Adipocyte (in vitro differentiated cells): ENCODE measurements at places on chromosomes 6 and 20.

DNA sequence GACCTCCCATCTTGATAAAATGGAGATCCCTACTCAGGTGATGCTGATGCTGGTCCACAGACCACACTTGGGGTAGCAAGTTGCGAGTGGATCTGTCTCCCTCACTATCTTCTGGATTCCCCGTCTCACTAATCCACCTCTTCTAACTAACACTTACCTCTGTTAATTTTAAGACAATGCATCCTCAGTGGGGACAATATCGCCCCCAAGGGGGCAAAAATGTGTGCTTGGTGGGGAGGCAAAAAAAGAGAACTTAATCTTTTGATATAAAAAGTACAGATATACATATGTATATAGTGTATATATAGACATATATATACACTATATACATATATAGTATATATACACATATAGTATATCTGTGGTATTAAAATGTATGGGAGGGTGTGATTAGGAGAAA lies 4.3 kb downstream of the LRFN2 start:
- no peak for DNase-seq

GRCh38 chr6:156685823-156686222 lies 91.4 kb upstream of the ARID1B start:
- no peak for DNase-seq

DNA sequence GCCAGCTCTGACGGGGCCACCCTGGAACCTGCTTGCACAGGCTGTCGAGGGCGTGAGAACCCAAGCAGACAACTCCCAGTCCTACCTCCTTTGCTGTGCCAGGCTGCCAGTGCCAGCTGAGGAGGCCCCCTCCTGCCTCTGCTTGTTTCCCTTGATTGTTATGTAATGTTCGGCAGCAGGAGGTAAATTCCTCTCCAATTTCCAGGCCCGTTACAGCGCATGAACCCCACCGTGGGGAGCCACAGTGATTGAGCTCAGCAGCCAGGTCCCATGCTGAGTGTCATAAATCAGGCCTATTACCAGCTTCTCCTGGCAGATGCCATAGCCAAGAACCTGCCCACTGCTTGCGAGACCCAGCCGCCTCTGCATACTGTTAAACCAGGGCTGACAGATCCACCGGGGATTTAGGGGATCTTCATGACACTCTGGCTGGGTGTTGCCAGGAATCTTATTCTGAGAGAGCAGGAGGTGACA lies 320.5 kb downstream of the DHX35 start:
- no peak for DNase-seq

GRCh38 chr6:139295901-139296300 lies 4.1 kb upstream of the TXLNB start:
- no peak for DNase-seq

GRCh38 chr20:33490023-33490933 lies at the start of gene CBFA2T2:
Gene CBFA2T2 (plus strand): TSS chr20:33490096. CDS start chr20:33490268, 172 bp downstream.
- DNase-seq = peak; percentile 85

DNA sequence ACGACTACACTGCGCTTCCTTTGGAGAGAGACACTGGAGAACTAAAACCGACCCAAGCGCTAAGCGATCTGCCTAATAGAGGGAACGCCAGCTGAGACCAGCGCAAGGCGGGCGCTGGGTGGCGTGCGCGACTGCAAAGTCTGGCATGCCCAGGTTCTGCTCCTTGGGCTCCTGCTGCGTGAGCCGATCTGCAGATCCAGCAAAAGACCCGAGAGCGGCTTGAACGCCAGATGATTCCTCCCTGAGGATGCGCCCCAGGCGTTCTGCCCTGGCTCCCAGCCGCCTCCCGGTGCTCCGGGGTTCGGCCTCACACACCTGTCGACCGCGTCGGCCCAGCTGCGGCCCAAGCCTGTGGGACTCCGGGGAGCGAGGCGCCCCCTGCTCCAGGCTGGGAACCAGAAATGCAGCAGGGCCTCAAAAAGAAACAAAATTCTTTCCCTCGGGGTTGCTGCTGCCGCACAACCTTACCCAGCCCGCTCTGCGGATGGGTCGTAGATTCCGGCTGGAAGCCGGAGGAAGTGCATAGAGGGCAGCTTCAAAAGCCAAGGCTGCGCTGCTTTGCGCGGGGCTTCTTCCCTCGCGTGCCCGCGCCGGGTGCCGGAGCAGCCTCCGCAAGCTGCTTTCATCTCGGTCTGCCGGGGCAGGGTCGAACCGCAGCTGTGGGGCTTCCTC lies 17.9 kb upstream of the PRDM13 start:
- peak; percentile 69 for DNase-seq

- no peak for DNase-seq
These were observed 185.4 kb upstream of the VGLL2 start for GRCh38 chr6:117079951-117080350.

GRCh38 chr6:136787726-136788068 lies 4.6 kb downstream of the MAP3K5 start:
- no peak for DNase-seq

DNA sequence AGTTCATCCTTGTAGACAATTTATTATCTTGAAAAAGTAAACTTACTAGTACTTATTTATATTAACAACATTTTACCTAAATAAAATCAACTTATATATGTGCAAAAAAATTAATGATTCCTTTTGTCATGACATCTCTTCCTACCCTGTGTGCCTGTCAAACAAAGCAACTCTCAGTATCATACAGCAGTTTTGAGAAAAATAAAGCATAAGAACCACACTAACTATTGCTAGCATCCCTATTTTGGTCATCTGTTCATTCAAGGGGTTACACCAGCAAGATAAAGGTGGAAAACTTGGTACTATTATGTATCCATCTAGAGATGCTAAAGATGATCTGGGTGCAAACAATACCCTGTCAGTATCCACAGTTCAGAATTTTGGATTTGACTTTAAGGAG lies 7.4 kb upstream of the HLA-DRB1 start:
- no peak for DNase-seq

GRCh38 chr6:50816115-50816675 lies 2.5 kb upstream of the TFAP2B start:
- peak; percentile 90 for DNase-seq

- DNase-seq = peak; percentile 78
These were observed 14.1 kb upstream of the TCFL5 start for GRCh38 chr20:62875419-62876361.

DNA sequence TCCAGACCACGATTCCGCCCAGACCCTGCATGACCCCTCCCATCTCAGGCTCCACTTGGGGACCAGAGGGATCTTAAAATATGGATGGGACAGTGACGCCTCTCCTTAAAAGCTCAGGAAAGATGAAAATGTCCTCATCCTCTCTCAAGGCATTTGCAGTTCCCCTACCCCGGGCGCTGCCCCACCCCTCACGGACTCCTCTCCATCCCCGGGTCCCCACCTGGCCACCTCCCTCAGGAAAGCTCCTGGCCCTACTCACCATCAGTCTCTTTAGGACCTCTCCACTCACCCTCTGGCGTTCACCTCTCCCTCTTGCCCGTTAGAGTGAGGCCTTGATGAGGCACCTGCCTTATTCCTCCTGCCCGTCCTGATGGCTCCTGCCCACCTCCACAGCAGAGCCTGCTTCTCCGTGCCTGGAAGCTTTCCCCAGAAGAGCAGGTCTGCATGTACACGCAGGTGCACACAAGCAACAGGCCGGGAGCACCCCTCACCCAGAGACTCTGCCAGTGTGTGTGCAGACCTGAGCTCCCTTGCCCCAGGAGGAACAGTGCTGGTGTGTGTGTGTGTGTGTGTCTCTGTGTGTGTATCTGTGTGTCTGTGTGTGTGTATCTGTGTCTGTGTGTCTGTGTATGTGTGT lies 105.6 kb upstream of the NXT1 start:
- DNase-seq = no peak

DNA sequence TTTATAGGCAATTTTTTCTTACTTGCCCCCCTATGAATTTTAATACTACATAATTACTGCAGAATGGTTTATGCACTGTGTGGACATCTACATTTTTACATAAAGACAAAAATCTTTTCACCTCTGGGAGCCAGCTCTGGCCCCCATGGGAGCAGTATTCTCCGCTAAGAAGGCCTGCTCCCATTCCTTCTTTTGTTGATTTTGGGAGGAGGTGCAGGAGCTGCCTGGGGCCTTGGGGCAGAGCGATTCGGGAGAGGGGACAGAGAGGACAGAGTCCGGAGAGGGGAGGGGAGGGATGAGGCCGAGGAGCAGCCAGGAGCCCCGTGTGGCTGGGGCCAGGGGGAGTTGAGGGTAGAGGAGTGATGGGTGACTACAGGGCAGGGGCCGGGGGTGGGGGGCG lies 452.0 kb downstream of the PREX1 start:
- DNase-seq = no peak

DNA sequence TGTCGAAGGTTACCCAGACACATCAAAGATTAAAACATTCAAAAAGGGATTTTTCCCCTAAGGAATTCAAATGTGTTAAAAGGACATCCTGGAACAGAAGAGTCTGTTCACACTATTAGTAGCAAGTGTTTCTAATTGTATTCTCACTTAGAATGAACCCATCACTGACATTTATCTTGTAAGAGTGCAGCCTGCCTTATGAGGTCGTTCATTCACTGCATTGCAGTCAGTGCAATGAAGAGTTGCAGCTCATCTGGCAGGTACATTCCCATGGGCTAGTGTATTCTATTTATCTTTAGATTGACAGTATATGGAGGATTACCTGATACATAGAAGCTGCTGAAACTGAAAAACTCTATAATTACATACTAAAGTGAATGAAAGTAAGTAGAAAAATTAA lies 36.5 kb downstream of the PHACTR1 start:
- no peak for DNase-seq

GRCh38 chr20:35560105-35560511 lies 18.2 kb downstream of the ERGIC3 start:
- no peak for DNase-seq

DNA sequence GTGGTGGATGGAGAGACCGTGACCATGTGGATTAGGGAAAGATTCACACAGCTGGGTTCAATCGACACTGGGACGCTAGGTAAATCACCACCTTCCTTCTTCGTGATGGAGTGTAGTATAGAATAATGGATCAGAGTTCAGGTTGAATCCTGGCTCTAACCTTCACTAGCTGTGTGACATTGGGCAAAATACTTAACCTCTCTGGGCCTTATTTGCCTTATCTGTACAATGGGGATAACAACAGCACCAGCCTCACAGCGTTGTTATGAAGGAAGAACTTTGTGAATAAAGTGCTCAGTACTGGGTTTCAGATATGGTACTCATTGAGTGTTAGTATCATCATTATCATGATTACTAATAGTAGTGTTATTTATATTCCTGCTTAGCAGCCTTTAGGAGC lies 126.1 kb upstream of the AKAP12 start:
- DNase-seq = no peak

GRCh38 chr6:106844930-106845329 lies 129.6 kb downstream of the CD24 start:
- no peak for DNase-seq

- peak; percentile 30 for DNase-seq
These were observed 77.9 kb upstream of the ID4 start for GRCh38 chr6:19759117-19759880.

DNA sequence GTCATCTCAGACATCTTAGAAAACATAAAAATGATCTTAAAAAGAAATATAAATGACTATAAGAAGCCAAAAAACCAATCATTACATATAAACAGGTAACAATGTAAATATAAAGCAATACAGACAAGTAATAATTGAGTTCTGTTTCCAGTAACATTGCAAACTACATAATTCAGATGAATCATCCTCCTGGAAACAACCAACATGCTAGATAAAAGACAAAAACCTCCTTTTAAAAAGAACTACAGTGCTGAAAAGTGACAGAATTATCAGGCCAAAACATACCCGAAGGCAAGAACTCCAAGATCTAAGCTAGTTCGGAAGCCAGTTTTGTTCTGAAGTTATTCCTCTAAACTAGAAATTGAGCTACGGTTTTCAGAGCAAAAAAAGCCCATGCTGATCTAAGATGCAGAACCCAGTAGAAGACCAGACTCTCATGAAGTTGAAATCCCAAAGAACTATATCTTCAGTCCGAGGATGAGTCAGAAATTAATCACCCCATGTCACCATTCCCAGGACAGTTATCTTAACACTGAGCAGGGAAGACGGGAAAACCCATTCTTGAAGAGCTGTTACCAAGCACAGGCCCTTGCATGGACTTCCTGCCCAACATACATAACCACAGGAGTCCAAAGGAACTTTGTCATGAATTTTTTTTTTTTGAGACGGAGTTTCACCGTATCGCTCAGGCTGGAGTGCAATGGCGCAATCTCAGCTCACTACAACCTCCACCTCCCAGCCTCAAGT lies 9.8 kb downstream of the PGM3 start:
- peak; percentile 60 for DNase-seq

DNA sequence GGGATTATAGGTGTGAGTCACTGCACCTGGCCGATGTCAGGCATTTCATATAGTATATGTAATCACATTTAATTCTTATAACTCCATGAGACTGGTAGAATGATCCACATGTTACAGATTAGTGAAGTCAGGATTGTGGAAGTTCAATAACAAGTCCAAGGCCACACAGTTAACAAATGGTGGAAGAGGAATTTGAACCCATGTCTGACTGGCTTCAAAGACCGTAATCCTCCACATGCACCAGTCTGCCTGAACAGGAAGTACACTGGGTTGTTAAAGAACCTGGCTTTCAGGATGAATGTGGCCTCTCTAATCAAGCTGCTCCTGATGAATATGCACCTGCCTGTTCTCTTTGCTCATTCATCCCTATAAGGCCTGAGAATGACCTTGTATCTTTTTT lies 122.0 kb upstream of the HDAC2 start:
- no peak for DNase-seq

DNA sequence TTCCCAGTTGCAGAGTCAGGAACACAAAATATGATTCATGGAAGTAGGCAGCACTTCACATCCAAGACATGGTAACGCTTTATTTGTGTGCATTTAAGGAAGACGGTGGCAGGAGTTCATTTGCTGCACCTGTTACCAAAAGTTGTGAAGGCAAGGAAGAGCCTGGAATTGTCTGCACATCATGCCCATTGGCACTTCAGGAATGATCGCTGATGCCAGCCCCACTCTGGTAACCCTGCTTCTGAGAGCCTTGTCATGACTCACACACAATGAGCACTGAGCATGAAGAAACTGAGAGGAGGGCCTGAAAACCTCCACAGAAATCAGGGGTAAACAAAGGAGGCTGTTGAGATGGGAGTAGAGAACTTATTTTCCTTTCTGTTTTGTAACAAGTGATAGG lies 181.1 kb downstream of the RPS12 start:
- DNase-seq = no peak
